Fibroblast of lung (primary cell): ENCODE measurements at places on chromosomes 7 and 10. TPM values are rescaled to one million over a fixed set of nuclear protein-coding genes. Genes with fewer than 3 reads are reported as not detected.

Gene CABCOCO1
- 0.26 and 0.83 TPM in 2 replicates for total RNA-seq

Gene PDK4
- 2.8 and 3.1 TPM in 2 replicates for total RNA-seq

Gene LRIT1
- total RNA-seq, result not detected in 2 replicates

DNA sequence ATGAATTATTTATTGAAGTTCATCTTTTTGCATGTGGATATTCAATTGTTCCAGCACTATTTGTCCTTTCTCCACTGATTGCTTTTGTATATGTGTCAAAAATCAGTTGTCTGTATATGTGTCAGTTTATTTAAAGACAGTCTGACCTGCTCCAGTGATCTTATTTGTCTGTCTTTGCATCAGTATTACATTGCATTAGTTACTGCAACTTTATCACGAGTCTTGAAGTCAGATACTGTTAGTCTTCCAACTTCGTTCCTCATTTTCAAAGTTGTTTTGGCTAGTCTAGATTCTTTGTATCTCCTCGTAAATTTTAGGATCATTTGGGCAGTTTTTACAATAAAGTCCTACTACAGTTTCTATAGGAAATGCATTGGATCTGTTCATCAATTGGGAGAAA lies 166.4 kb downstream of the CELF2 start:
- DNase-seq, result no peak

- DNase-seq, result no peak
Observed at GRCh38 chr10:16915300-16915699, 98.1 kb upstream of the RSU1 start.

DNA sequence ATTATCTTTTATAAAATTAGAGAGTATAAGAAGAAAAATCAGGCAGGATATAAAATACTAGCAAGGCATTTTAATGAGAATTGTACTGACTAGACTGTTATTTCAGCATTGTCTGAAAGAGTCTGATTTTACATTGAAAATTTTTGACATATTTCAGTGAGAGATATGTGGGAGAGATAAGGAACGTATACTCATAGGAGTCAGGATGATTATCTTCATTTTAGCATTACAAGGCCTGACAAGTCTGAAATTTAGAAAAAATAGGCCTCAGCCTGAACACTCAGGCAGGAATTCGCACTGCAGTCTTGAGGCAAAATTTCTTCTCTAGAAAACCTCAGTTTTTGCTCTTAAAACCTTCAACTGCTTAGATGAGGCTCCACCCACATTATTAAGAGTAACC lies 386.0 kb downstream of the HGF start:
- DNase-seq, result no peak

Gene TMEM196
- not detected in 2 replicates for total RNA-seq

- no peak for DNase-seq
Observed at GRCh38 chr10:119442758-119443060, 99.8 kb downstream of the RGS10 start.

DNA sequence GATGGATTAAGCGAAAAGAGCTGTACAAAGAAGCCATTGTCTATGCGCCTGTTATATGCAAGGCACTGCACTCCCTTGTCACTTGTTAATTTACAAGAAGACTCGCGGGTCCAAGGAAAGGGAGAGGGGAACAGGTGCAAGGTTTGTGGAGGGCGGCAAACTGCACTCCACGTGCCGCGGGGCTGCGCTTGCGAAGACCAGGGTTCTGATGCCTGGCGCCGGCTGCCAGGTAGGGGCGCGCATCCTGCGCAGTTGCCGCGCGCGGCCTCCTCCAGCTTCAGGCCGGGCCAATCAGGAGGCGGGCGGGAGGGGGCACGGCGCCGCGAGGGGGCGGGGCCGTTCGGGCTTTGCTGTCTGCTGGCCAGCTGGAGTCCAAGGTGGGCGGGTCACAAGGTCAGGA lies 140.6 kb upstream of the PALS2 start:
- no peak for DNase-seq

Gene LRRN3
- 0.26 and 1.8 TPM in 2 replicates for total RNA-seq

Gene RASSF4
- total RNA-seq, result 5.4 and 11.4 TPM in 2 replicates

GRCh38 chr7:15068324-15068723 lies 165.8 kb upstream of the DGKB start:
- peak; percentile 3 for DNase-seq

Gene GNB2
- total RNA-seq, result 64.5 and 85.2 TPM in 2 replicates

DNA sequence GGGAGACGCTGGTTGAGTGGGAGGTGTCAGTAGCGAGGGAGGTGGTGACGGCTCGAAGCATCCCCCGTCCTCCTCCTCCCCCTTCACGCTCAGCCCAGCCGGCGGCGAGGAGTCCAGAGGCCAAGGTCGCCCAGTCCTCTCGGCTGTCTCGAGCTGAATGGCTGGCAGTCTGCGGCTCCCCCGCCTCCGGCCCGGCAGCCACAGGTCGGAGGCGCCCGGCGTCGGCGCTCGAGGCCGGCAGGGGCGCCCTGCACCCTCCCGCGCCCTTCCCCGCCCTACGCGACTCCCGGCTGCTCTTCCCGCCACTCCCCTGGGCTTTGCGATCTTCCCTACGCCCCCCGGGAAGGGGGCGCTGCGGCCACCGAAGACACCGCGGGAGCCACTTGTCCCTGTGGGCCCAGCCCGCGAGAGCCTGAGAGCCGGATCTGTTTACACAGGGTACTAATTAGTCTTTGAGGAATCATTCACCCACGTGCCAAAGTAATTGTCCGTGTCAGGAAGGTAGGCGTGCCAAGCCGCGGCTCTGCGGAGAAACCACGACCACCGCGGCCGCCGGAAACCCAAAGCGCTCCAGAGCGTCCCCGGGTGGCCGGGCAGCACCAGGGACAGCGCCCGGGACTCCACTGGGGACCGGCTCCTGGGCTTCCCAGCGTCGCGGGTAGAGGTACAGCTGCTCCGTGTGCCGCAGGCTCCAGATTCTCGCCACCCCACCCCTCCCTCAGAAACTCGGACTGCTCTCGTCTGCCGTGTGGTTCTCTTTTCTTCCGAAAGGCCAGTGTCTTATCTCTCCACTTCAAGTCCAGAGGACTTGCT lies at the start of gene NXPH1:
Gene NXPH1 (plus strand): TSS at position 133 of the 813 bp plus-strand sequence.
- no peak for DNase-seq

DNA sequence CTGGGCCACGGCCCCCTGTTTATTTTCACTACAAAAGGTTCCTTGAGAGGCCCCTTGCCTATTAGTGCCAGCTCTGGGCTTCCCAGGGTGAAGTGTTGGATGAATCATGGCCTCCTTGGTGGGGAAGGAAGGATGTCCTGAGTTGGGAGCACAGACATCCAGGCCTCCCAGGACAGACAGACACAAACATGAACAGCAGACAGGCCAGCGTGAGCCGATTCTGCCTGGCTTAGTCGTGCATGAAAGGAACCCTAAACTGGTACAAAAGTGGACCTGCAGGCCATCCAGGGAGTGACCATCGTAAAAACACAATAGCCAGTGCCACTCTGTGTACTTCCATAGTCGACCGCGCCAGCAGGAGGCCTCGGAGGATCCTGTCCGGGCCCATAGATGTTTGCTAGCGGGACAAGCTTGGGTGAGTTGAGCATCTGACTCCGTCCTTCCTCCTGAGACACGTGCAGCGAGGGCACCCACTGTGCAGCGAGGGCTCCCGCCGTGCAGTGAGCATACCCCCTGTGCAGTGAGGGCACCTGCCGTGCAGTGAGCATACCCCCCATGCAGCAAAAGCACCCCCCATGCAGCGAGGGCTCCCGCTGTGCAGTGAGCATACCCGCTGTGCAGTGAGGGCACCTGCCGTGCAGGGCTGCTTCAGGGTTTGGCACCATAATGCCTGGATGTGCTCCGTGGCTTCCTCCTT lies 51.3 kb upstream of the PRKAR1B start:
- no peak for DNase-seq

Gene GIMAP7
- not detected in 2 replicates for total RNA-seq

DNA sequence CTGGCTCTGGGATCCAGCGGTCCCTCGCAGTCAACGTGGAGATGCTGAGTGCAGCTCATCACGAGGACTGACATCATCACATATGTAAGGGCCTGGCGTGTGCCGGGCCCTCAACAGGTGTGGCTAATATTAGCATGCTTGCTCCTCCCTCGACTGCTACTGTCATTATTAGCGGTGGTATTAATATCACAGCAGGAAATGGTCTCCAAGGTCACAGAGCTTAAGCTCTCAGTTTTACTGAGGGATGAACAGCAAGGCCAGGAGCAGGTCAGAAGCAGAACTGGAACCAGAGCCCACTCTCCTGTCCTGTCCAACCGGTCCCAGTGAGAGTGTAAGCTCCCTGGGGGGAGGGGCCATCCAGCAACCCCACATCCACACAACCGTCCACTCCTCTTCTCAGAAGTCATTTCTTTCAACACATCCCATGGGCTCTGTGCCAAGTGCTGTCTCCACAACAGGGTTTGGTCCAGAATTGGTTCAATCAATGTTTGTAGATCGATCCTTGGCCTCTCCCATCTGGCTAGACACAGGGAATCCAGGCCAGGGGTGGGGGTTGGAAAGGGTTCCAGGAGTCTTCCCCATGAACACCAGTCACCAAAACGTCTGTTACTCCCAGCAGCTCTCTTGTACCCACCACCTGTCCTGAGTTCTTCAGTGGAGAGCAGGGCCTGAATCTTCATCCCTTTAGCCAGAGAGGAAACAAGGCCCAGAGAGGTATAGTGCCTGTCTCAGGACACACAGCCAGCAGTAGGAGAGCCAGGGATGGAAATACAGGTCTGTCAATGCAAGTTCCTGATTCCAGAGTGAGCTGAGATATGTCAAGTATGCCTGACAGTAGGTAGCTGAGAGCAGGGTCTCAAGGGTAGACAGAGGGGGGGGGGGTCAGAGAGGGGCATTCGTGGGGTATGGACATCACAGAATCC lies 45.3 kb upstream of the ZMIZ1 start:
- DNase-seq, result no peak

GRCh38 chr7:46291050-46291438 lies 370.0 kb upstream of the IGFBP3 start:
- DNase-seq, result peak; percentile 17

DNA sequence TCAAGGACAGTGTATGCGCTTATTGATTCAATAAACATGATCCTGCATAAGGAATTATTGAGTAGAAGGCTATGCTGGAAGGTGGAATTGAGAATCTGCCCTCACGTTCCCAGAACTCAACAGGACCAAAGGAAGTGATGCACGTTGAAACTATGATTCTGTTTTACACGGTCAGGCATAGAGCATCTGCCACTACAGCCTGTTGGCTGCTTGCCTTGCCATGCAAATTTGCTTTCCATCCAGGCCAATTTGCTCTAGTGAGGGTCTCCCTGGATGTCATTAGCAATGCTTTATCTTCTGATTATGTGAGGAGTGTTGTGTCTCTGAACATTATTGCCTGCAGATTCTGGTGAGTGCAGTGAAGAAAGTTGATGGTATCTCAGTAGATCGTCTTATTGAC lies 132.9 kb downstream of the ADRA2A start:
- DNase-seq, result no peak
